Stimulated activated CD8-positive, alpha-beta memory T cell treated with anti-CD3 and anti-CD28 coated beads, Interleukin-15, amount 100 ng/mL, for 1 hour (primary cell): ENCODE measurements at places on chromosomes 16 and 17.

DNA sequence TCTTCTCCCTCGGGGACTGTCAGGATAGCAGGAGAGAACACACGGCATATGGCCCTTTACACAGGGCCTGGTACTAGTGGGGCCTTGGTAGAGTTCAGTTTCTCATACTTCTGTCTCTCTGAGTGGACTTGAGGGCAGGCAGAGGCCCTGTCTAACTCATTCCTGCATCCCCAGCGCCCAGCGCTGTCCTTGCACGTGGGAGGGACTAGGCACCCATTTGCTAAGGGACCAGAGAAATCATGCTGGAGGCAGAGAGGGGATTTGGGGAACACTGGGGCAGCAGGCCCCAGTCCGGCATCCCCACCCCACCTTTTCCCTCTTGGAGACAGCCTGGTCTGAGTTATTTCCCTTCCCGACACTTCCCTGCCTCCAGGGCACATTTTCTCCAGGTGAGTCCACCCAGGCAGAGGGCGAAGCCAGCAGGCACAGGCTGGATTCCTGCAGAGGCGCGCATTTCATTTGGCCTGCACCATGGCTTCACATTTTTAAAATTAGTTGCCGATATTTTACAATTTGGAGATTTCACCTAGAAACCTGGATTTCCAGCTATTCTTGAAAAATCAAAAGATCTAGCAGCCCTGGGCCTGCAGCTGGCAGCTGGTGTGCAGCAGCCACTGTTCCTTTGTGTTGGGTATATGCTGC, 9.7 kb upstream of the NKD1 start:
- DNase-seq: no peak

DNA sequence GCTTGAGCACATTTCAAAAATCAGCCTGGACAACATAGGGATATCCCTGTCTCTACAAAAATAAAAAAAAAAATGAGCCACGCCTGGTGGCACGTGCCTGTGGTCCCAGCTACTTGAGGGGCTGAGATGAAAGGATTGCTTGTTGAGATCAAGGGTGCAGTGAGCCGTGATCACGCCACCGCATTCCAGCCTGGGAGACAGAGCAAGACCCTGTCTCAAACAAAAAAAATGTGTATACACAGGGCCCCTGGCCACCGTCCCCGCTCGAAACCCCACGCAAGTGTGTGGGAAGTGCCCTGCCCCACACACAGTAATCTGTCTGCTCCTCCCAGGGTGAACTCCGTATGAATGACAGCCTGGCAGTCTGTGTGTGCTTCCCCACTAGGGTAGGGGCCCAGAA, 93.0 kb upstream of the RPL38 start:
- no peak for DNase-seq

GRCh38 chr17:67655478-67656148, 62.1 kb upstream of the NOL11 start:
- DNase-seq: no peak

DNA sequence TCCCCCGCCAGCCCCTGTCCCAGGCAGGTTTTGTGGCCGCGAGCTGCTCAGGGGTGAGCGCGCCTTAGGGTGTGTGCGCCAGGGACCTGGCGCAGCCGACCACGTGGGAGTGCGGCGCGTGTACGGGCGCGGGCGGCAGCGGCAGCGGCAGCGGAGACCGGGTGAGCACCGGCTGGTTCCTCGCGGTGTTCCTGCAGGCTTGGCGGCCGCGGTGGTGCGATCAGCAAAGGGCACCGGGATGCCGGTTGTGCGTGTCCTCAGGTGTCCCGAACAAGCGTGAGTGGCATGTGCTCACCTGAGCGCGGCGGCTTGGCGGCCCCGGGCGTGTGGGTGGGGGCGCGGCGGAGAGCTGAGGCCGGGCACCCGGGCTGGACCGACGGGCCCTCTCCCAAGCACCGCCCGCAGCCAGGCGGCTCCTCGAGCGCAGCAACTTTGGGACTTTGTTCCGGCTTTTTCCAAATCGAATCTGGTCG, 381 bp upstream of the HSD11B2 start:
- DNase-seq: no peak

DNA sequence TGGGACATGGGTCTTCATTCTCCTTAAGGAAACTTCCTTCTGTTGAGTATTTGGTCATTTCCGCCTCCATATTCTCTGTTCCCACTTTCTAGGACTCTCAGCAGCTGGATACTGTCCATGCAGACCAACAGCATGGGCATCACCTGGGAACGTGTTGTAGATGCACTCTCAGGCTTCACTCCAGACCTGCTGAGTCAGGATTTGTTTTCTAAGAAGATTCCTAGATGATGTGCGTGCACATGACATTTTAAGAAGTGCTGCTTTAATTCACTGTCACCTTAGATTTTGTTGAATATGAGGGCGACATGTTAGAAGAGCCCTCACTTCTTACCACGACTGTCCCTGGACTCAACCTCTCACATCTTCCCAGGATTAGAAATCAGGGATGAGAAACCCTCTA, 10.0 kb upstream of the SDK2 start:
- DNase-seq: no peak

DNA sequence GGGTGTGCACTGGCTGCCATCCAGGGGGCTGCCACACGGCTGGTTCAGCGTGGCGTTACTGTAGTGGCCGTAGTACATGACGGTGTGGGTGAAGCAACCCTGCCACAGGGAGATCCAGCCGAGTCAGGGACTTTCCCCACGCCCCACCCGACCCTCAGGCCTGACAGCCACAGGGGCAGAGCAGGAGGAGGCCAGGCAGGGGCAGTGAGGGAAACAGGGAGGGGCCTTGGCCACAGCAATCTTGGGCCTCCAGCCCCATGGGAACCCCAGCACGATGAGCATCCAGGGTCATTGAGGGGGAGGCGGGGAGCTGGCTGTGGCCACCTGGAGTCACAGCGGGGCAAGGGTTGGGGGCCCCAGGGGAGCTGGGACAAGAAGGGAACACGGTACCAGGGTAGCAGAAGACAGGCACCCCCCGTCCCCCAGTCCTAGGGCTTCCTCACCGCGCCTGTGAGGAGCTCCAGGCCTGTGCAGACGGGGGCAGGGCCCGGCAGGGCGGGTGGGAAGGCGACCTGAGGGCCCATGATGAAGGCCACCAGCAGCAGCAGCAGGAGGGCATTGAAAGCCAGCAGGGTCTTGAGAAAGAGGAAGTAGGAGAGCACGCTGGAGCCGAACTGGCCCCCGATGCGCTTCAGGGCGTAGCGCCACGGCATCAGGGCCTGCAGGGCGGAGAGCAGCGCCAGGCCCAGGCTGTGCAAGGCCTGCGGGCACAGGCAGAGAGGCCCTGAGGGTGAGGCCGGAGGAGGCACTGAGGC, 4.3 kb downstream of the TMC6 start:
- no peak for DNase-seq

GRCh38 chr16:75273054-75273925, 21.9 kb upstream of the BCAR1 start:
- no peak for DNase-seq

DNA sequence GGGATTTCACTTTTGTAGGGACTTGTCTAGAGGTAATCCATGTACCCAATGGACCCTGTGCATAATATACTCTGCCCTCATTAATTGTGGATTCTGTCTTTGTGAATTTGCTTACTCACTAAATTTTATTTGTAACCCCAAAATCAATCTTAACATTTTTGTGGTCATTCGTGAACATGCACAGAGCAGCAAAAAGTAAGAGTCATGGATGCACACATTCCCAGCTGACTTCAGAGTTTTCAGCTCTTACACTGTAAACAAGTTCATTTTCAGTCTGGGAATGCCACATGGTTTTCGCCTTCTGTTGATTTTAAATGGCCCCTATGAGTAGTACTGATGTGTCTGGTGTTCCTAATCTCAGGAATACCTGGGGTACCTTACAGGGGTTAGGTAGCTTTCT, 24.3 kb downstream of the TAC4 start:
- DNase-seq: no peak

DNA sequence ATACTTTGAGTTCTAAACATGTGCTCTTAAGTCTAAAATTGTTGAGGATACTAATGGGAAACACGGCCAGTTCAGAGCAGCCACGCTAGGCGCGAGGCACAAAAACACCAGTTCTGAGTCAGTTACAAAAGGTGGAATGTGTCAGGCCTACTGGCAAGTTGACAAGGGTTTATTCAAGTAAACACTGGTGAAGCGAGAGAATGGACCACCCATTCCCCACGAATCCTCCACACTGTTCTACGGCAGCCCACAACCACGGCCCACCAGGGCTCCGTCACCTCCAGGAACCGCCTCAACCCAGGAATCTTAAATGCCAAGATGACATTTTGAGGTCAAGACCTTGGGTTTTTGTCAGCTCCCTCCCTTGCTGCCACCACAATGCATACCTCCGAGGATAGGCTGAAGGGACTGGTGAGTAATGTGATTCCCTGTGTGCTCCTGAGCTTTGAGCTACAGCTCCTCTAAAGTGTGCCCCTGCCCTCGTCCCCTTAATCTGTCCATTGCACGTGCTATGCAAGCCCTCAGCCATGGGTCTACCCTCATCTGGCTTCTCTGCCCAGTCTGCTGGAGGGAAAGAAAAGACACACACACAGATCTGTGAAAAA, 28.5 kb upstream of the TRAP1 start:
- DNase-seq: no peak

DNA sequence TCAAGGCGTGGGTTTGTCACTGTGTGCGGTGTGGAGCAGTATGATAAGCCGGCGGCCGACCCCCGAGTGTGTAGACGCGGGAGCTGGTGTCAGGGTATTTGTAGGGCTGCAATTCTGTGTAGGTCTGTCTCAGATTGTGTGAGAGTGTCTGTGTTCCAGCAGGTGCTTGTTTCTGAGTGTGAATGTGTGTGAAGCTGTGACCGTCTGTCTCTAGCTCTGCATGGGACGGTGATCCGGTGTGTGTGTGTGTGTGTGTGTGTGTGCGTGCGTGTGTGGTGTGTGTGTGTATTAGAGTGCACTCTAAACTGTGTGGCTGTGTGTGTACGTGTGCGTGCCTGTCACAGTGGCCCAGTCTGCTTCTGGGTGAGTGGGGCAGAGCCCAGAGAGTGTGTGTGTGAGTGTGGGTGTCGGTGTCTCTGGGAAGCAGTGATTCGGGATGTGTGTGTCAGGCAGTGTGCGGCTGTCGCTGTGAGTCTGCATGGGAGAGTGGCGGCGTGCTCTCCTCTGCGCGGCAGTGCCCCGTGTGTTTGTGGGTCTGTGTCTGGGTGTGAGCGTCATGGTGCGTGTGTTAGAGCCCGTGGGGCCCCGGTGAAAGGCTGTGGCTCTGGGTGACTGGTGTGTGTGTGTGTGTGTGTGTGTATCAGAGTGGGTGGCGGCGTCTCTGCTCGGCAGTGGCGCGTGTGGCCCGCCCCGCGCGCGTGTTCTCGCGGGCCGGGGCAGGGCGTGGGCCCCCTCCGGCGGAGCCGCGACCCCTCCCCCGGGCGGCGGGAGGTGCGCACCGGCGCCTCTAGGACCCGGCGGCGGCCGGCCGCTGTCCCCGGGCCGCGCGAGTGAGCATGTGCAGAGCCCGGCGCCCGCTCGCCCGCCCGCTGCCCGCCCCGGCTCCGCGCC, at the start of gene WSCD1:
Gene WSCD1, plus strand, starts transcription at position 841 of the 891 bp plus-strand sequence. CDS start 10,280 bp downstream, outside the sequence.
- DNase-seq: no peak
